ENCODE measurements at places on chromosomes 7 and 10.

- DNase-seq, result no peak
Observed at GRCh38 chr10:29604291-29604825, 30.4 kb downstream of the SVIL start.

- peak; percentile 65 for DNase-seq
Observed at GRCh38 chr10:92972066-92972870, 88.3 kb upstream of the CYP26C1 start.

GRCh38 chr7:903921-904755, 27.8 kb downstream of the GET4 start:
- DNase-seq, result no peak

DNA sequence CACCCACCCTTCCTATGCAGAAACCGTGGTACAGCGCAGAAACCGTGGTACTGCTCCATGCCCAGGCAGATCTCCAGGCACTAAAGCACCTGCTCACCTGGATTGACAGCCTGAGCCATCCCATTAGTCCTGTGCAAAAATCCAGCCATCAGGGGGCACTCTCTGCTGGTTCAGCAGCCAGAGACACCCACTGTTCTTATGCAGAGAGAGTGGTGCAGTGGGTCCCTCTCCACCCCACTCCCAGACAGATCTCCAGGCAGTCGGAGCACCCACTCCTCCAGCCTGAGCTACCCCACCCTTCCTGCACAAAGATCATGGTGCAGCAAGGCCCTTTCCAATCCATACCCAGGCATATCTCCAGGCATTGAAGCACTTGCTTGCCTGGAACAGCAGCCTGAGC, 219.8 kb downstream of the CTNNA3 start:
- DNase-seq, result no peak

DNA sequence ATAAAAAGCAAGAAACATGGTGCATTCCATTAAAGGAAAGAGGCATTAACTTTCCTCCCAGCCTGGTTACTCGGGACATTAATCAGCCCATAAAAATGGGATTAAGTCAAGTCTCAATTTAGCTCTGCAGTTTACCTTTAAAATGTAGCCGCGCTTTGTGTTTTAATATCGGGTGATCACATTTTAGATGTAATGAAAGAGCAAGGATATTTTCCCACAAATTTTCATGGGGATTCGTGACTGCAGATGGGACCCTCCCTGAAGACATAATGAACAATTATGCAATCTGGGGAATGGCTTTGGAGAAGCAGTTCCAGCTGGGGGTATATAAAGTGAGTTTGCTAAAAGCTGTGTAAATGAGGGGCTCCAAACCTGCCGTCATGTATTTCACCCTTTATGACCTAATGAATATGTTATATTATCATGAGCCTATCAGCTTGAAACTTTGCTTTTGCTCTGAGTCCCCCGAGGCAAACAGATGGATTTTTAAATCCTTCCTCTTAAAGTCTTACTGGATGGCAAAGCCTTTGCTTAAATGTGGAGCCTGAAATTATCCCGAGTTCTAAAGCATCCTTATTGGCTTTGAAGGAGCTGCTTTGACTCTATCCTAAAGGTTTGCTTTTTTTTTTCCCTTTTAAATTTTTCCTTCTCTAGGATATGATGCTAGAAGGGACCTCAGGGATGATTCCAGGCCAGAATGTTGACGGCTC, 31.8 kb downstream of the BAMBI start:
- DNase-seq, result no peak

DNA sequence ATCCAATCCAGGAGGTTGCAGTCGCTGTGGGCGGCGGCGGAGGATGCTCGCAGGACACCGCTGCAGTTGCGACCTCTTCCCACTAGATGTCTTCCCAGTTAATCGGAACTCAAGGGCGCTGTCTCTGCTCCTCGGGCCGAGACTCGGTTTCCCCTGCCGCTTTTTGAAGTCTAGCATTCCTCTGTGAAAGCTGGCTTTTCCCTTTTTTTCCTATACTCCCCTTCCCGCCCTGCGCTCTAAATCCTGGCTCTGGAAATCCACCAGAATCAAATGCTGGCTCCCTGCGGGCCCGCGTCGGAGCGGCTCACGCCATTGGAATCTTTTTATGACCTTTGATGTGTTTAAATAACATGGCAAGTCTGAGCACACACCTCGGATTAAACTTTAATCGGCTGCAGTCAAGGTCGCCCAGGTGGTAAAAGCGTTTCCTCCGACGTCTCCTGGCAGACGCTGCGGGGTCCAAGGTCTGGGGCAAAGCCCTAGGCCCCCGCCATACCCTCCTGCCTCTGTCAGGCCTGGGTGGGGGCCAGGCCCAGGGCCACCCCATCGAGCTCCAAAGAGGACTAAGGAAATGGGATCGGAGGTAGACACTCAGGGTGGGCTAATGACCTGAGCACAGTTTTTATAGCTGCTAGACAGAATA, 10.7 kb upstream of the HOXA13 start:
- DNase-seq, result no peak

- peak; percentile 92 for DNase-seq
Observed at GRCh38 chr10:66747451-66747850, 178.4 kb upstream of the LRRTM3 start.

GRCh38 chr10:110864662-110865140, 7.0 kb upstream of the PDCD4 start:
- no peak for DNase-seq

DNA sequence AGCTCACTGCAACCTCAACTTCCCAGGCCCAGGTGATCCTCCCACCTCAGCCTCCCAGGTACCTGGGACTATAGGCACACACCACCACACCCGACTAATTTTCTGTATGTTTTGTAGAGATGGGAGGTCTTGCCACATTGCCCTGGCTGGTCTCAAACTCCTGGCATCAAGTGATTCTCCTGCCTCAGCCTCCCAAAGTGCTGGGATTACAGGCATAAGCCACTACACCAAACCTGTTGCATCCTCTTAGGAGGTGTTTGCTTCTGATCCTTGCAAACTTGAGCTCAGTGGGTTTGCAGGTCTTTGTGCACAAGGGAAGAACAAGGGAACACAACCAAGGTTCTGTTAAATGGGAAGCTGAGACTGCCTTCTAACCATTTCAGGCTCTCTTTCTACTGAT, 184.6 kb downstream of the ARHGAP12 start:
- DNase-seq, result no peak

DNA sequence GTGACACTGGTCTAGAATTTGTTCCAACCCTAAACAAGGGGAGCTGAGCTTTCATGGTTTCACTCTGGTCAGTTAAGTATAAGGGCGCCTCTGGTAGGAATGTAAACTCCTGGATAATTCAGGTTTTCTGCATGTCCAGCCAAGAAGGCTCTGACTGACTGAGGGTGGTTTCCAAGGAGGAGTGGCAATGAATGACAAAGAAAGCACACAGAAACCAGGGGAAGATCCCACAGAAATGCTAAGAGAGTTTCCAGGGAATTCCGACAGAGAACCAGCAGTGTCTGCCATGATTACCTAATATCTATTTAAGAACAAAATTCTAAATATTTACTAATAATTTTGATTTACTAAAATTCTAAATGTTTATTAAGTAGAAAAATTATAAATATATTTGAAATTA, 27.3 kb upstream of the NRG3 start:
- DNase-seq, result no peak

- no peak for DNase-seq
Observed at GRCh38 chr10:36182606-36183005, 540.5 kb upstream of the FZD8 start.

GRCh38 chr10:110358869-110359629, 54.3 kb upstream of the SMNDC1 start:
- DNase-seq, result peak; percentile 35

DNA sequence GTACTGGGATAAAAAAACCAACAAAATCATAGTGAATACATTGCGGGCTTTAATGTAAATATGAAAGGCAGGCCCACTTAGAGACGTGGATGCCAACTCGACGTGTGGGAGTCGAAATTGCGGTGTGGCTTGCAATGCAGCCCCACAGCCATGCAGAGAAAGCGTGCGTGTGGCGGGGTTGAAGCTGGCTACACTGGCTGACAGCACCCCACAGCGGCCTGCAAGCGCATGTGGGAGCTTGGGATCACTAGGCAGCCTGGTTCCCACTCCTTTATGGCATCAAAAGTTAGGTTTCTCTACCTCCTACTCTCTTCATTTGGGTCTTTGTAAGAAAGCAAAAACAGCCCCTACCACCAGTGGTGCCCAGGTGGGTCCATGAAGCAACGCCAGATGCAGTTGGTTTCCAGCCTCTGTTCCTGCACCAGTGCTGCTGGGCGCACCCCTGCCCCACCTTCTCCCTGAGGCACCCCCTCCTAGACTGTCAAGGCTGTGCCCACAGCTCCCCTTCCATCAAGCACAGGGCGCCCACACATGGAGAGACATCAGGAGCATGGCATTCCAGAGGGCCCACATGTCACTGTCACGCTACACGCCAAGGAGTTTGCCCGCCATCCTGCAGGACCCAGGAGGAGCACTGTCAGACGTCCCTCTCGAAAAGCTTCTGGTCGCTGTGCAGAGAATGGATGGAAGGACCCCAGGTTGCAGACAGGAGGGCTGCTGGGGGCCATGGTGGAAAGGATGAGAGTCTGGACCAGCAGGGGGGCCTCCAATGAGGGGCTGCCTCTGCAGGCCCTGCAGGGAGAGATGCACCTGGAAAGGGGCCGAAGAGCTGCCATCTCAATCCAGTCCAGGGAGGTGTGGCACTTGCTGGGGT, 142.9 kb downstream of the PAXIP1 start:
- no peak for DNase-seq

DNA sequence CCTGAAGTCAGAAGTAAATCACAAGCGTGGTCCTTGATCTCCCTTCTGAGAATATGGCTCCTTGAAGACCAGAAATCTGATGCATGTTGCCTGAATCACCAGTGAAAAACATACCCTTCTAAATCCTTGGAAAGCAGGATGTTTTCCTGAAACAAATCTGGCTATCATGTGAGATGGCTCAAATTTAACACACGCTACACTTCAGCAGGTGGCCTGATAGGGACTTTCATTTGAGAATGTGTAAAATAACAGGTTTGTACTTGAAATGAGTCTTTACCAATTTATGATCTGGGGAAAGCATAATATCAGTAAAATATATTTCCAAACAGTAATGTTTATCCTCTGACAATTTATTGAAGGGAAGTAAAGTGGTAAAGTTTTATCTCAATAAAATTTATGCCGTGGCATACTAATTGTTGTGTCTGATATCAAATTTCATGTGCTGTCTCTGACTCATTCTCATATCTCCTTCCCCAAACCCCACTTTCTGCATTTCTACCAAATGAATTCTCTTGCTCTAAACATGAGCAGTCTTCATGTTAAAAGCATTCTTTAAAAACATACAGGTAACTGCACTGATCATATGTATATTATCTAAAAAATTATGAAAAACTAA, 17.4 kb downstream of the CYP3A4 start:
- DNase-seq, result no peak

DNA sequence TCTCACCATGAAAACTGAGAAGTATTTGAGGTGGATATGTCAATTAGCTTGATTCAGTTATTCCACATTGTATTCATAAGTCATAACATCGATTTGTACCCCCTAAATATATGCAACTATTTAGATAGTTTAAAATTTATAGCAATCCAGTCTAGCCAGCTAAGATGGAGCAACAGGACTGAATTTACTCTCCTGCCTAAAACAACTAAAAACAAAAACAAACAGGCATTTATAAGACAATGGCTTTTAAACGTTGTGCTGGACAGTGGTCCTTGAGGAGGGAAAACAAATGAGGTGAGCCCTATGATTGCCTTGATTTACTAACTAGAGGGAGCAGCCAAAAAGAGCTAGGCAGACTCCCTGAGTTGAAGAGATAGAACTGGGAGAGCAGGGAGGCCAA, 814 bp upstream of the GPAM start:
- DNase-seq, result no peak

- DNase-seq, result no peak
Observed at GRCh38 chr10:27760867-27761266, 15.2 kb upstream of the MKX start.

DNA sequence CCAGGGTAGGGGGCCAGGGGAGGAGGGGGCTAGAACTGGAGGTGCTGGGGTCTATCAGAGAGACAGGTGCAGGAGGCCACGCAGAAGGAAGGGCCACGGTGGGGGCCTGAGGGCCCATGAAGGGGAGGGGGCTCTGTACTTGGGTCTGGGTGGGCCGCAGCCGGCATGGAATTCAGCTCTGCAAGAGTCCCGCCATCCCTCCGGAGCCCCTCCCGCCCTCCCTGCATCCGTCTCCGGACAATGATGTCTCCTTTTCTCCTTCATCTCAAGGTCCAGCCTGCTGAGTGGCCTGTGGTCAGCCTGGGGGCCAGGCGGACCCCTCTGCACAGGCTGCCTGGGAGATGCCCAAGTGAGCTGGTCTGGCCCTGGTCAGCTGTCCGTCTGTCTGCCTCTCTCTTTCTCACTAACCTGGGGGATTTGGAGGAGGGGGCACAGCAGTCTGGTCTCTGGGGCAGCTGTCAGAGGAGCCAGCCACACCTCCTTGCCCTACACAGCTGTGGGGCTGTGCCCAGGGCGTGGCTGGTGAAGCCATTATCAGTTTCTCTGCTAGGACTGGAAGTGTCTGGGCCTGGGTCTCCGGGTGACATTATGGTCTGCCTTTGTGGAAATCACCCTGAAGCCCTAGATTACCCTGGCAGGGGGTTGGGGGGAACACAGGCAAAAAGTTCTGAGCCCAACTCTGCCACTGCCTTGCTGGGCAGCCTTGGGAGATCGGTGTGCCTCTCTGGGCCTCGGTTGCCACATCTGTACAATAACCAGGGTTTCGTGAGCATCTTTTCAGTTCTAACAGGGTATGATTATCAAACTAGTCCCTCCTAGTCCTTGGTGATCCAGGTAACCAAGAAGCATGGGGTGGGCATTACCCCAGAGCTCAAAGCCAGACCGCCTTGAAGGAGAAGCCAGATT, 19.0 kb upstream of the HSPB1 start:
- DNase-seq, result no peak

GRCh38 chr7:95929710-95930280, 157.4 kb downstream of the DYNC1I1 start:
- no peak for DNase-seq

DNA sequence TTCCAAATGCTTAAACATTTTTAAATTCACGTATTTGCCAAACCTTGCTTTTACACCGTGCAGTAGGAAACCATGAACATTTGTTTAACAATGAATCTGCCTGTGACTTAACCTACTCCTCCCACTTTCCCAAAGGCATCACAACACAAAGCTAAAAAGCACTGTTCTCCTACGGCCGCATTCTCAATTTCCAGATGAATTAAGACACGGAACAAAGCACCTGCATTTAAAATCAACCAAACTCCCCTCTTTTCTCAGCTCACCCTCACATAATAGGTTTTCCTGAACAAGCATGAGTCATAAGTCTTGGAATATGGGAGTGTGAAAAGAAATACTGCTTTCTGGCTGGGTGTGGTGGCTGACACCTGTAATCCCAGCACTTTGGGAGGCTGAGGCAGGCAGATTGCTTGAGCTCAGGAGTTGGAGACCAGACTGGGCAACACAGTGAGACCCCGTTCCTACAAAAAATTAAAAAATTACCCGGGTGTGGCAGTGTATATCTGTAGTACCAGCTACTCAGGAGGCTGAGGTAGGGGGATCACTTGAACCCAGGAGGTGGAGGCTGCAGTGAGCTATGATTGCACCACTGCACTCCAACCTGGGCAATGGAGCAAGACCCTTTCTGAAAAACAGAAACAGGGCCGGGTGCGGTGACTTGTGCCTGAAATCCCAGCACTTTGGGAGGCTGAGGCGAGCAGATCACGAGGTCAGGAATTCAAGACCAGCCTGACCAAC, 51.7 kb upstream of the CYTH3 start:
- no peak for DNase-seq
